ENCODE measurements at places on chromosomes 7 and 10.
A peak's percentile ranks its signal among the peaks of the same experiment; 100 is the strongest.

DNA sequence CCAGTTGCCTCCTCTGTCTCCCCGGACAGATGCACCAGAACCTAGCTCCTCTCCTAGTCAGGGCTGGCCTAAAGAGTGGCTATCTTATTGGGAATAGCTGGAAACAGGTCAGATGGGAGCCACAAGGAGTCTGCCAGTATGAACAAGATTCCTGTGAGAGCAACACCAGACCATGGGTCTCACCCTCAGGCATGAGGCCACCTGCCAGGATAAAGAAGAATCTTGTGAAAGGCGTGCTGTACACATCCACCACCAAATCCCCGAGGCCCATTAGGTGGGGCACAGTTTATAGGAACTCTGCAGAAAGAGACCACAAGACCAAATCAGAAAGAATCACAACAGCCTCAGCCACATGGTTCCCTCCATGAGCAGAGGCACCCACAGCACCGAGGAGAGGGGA is 325.9 kb downstream of the TNS3 start:
- no peak overlapping the region for H3K4me3 ChIP-seq
- no peak for DNase-seq
- no peaks in the 10 kb centered on the region for H3K27me3 ChIP-seq
- 0 out of 2 replicates have a peak, but pooled peaks cover 8% of the 10 kb centered on the region for H3K4me1 ChIP-seq

GRCh38 chr10:91528768-91529167 is 104.1 kb downstream of the PPP1R3C start:
- no peak overlapping the region for H3K4me3 ChIP-seq
- no peaks in the 10 kb centered on the region for H3K4me1 ChIP-seq
- no peak overlapping the region for H3K27ac ChIP-seq

GRCh38 chr7:137964824-137965545 is 36.9 kb downstream of the CREB3L2 start:
- DNase-seq = no peak
- peaks cover 58% of the 10 kb centered on the region for H3K4me1 ChIP-seq
- peaks cover 15% of the 10 kb centered on the region for H3K36me3 ChIP-seq
- H3K27me3 ChIP-seq = no peaks in the 10 kb centered on the region
- 0 out of 2 replicates have a peak overlapping the region, but pooled peaks have one; percentile 93 for H3K27ac ChIP-seq
- H3K4me3 ChIP-seq = no peak overlapping the region

DNA sequence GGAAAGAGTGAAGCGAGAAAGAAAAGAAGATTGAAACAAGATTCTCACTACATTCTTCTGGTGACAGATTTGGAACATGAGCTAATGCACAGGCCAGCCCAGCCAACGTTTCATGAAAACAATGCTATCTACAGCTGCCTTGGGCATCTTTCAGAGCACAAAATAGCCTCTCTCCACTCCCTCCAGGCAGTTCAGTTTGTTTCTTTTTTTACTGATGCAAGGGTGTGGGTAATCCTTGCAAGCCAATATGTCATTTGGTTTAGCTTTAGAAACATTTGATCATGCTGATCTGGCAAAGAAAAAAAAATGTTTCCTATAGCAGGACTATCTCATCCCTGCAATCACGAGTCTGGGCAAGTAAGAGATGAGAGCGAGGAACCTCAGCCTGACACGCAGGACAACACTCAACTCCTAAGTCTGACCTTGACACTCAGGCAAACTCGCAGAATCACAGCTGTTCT is 35.9 kb downstream of the SVIL start:
- DNase-seq = peak; percentile 70
- no peaks in the 10 kb centered on the region for H3K27me3 ChIP-seq
- H3K4me1 ChIP-seq = peaks cover 33% of the 10 kb centered on the region
- H3K4me3 ChIP-seq = peak overlapping the region; percentile 1
- H3K27ac ChIP-seq = peak overlapping the region; percentile 60
- H3K36me3 ChIP-seq = no peaks in the 10 kb centered on the region

GRCh38 chr10:111222961-111223360 is 146.1 kb downstream of the ADRA2A start:
- no peaks in the 10 kb centered on the region for H3K27me3 ChIP-seq
- no peaks in the 10 kb centered on the region for H3K4me1 ChIP-seq
- H3K36me3 ChIP-seq = no peaks in the 10 kb centered on the region
- no peak for DNase-seq
- no peak overlapping the region for H3K4me3 ChIP-seq

DNA sequence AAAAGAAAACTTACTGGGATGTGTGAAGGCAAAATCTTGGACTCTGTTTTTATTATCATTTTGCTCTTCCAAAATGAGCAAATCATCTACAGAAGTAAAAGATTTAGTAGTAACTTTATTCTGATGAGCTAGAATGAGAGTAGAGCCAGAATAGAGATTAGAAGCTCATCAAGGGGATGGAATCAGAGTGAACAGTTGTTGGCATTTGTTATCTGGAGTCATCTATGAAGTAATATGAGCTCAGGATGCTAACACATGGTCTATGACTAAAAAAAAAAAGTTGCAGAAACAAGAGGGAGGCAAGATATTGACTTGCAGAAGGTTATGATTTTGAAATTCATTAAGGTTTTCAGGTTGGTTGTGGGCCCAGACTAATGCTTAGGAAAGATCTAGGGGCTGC is 409.1 kb upstream of the ETV1 start:
- H3K4me1 ChIP-seq = peaks cover 10% of the 10 kb centered on the region
- H3K4me3 ChIP-seq = no peak overlapping the region
- H3K36me3 ChIP-seq = no peaks in the 10 kb centered on the region
- no peak for DNase-seq
- no peak overlapping the region for H3K27ac ChIP-seq
- no peaks in the 10 kb centered on the region for H3K27me3 ChIP-seq

- no peak overlapping the region for H3K27ac ChIP-seq
- no peaks in the 10 kb centered on the region for H3K27me3 ChIP-seq
- no peaks in the 10 kb centered on the region for H3K36me3 ChIP-seq
- H3K4me1 ChIP-seq = 0 out of 2 replicates have a peak, but pooled peaks cover 8% of the 10 kb centered on the region
- no peak for DNase-seq
These were observed 4.7 kb upstream of the CXCL12 start for GRCh38 chr10:44389556-44389955.

DNA sequence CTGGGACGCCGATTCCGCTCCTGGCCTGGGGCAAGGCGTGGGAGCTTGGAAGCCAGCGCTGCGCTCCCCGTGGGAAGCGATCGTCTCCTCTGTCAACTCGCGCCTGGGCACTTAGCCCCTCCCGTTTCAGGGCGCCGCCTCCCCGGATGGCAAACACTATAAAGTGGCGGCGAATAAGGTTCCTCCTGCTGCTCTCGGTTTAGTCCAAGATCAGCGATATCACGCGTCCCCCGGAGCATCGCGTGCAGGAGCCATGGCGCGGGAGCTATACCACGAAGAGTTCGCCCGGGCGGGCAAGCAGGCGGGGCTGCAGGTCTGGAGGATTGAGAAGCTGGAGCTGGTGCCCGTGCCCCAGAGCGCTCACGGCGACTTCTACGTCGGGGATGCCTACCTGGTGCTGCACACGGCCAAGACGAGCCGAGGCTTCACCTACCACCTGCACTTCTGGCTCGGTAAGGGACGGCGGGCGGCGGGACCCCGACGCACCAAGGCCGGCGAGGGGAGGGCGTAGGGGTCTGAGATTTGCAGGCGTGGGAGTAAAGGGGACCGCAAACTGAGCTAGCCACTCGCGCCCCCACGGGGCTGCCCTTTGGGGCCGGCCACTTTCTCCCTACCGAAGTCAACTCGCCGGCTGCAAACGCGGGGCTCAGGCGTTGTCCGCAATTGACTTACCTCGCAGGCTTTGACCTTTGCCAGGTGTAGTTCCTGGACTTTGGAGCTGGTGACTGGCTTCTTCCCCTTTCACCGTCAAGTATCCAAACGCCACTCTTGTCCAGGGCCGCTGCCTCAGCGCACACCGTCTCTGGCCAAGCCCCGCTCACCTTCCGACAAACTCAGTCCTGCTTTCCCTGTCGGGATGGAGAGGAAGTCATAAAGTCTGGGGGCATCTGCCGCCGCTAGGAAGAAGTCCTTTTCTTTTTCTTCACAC is at the start of gene SCIN:
Gene SCIN, plus strand, starts transcription at position 187 of the 928 bp plus-strand sequence. Its CDS starts 67 bp downstream, at position 254.
- no peaks in the 10 kb centered on the region for H3K4me1 ChIP-seq
- H3K27ac ChIP-seq = no peak within 1 kb of the TSS
- no peaks in the 10 kb centered on the region for H3K36me3 ChIP-seq
- peaks cover 20% of the 10 kb centered on the region for H3K27me3 ChIP-seq

- H3K4me3 ChIP-seq = no peak overlapping the region
- no peaks in the 10 kb centered on the region for H3K36me3 ChIP-seq
- H3K27me3 ChIP-seq = 0 out of 2 replicates have a peak, but pooled peaks cover 10% of the 10 kb centered on the region
- no peaks in the 10 kb centered on the region for H3K4me1 ChIP-seq
- H3K27ac ChIP-seq = no peak overlapping the region
These were observed 4.5 kb downstream of the LLCFC1 start for GRCh38 chr7:142943706-142944268.

- H3K36me3 ChIP-seq = no peaks in the 10 kb centered on the region
- no peaks in the 10 kb centered on the region for H3K27me3 ChIP-seq
- no peak overlapping the region for H3K4me3 ChIP-seq
- DNase-seq = no peak
- H3K4me1 ChIP-seq = no peaks in the 10 kb centered on the region
These were observed 30.3 kb downstream of the YKT6 start for GRCh38 chr7:44231088-44231487.

DNA sequence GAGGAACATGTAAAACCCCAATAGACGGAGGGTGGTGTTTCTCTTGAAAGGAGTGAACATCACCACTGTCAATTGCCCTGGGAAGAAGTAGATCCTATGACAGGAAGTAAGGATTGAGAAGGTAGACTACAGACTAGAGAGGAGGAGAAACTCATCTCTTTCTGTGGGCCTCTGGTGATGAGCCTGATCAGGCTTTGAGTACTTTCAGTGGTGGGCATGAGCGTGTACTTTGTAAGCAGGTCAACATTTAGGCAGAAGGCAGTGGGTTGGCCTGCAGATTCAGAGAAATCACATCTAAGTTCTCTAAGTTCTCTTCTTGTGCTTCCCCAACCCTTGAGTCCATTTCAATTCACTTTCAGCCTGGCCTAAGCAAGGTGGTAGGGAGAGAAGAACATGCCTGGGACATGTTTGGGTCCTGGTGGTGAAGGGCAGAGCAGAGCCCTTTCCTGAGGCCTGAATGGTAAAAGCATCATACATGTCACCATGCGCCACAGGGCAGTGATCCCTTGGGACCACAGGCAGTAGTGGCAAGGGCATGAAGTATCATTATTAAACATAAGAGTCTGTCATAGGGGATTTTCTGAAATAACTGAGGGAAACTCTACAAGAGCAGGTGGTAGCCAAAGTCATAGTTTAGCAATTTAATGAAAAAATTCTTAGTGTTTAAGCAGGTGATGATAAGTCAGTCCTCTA is 56.4 kb upstream of the ANKRD1 start:
- no peak overlapping the region for H3K27ac ChIP-seq
- H3K36me3 ChIP-seq = no peaks in the 10 kb centered on the region
- no peaks in the 10 kb centered on the region for H3K4me1 ChIP-seq
- H3K27me3 ChIP-seq = no peaks in the 10 kb centered on the region
- H3K4me3 ChIP-seq = no peak overlapping the region

- no peaks in the 10 kb centered on the region for H3K27me3 ChIP-seq
- peak; percentile 74 for DNase-seq
- peaks cover 79% of the 10 kb centered on the region for H3K4me1 ChIP-seq
- no peak overlapping the region for H3K4me3 ChIP-seq
- 0 out of 2 replicates have a peak, but pooled peaks cover 4% of the 10 kb centered on the region for H3K36me3 ChIP-seq
These were observed 9.4 kb downstream of the HNRNPF start for GRCh38 chr10:43399320-43400310.
